Skeletal muscle cell (primary cell): ENCODE measurements at places on chromosomes 6 and 20.

DNA sequence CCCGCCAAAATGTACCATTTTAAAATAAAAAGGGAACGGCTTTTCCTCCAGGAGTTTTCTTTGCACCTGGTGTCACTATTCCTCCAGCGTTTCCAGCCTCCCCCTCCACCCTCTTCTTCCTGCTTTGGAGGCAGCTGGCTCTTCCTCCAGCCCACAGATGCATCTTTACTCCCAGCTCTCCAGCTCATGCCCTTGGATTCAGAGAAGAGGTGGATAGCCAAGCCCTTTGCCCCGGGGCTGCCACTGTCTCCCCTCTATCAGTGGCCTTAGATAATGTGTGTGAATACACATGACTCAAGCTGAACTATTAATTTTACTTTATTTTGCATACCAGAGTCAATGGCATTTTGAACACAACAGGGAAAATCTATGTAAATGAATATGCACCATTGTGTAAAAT lies 15.3 kb upstream of the CDH4 start:
- no peak for DNase-seq

GRCh38 chr6:163336961-163337360 lies 77.6 kb upstream of the QKI start:
- no peak for DNase-seq

GRCh38 chr6:56152611-56153010 lies 94.8 kb downstream of the COL21A1 start:
- DNase-seq, result no peak

DNA sequence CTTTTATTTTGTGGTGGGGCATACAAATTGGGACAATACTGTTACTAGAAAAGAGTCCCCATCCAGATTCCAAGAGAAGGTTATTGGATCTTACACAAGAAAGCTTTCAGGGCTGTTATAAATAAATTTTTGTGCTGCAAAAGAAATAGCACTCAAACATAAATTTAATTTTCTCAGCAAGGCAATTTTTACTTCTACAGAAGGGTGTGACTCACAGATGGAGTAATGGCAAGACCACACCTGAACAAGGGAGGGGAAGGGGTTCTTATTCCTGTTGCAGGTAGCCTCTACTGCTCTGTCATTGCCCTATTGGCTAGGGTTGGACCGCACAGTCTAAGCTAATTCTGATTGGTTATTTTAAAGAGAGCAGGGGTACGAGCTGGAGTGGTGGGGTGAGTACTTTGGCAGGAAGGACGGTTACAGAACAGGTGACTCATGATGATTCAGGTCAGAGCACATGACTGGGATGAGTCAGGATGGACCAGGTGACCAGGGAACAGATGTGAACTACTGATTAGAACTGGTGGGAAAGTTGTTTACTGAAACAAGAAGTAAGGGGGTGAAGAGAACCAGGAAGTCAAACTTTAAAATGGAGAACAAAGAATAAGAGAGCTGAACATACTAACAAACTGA lies 41.1 kb downstream of the CNR1 start:
- no peak for DNase-seq

- DNase-seq, result no peak
Measured at GRCh38 chr20:53124803-53125202, 152.6 kb downstream of the TSHZ2 start.

DNA sequence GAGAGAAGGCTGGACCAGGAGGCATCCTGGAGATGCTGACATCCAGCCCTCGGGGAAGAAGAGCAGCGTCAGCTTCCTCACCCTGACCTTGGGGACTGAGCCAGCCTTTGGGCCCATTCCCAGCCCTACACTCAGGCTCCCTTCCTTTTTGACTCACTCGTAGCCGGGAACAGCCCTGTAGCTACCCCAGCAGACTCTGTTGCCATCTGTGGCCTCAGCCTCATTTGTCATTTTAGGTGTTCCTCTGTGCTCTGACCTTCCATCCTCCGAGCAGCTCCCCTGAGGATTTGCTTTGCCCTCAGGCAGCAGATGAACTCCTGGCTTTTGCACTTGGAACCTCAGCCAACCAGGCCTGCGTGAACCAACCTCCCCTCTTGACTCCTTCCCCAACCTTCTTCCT lies 67.5 kb downstream of the ELOVL2 start:
- no peak for DNase-seq
